ENCODE measurements at places on chromosomes 2 and 18.

DNA sequence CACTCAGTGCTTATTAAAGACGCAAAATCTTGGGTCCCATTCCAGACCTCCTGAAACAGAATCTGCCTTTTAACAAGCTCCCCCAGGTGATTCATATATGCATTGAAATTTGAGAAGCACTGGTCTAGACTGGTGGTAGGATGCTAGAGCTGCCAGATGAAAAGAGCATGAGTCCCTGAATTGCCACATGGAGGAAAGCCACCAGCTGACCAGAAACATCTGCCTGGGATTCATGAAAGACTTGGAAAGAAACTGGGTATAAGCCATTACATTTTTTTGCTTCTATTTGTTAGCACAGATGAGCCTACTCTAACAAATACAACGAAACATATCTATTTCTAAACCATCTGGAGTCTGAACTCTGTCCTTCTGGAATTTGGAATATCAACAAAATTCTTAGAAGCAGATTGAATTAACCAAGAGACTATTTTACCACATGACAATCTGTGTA, 228.9 kb downstream of the RBM43 start:
- DNase-seq = no peak

- no peak for DNase-seq
Measured at GRCh38 chr2:104164721-104165252, 689.1 kb upstream of the POU3F3 start.

- no peak for DNase-seq
Measured at GRCh38 chr2:9360701-9361100, 62.6 kb downstream of the ITGB1BP1 start.

DNA sequence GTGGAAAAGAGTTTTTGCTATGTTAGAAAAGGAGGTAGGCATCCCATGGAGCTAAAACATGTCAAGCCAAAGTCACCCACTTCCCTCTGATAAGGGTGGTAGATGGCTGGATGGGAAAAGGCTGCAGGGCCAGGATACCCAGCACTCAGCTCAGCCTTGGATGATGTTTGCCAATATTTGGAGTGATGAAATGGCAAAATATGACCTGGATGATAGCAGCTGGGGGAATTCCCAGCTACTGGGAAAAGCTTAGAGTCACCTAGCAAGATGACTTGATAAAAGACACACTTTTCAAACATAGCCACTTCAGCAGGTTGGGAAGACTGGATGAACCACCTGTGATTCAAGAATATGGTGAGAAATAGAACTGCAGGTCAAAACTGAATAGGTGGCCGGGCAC, 10.1 kb downstream of the RFX8 start:
- DNase-seq = no peak

GRCh38 chr2:202687276-202687675, 52.5 kb downstream of the FAM117B start:
- no peak for DNase-seq

- no peak for DNase-seq
Measured at GRCh38 chr2:126975671-126976655, 77.3 kb downstream of the TEX51 start.

- DNase-seq = no peak
Measured at GRCh38 chr2:3268705-3269029, 109.0 kb downstream of the EIPR1 start.

Measured in stimulated activated naive B cell treated with anti-CD40 and anti-IgM and Interleukin-4, amounts not matched to agents 10 μg/mL and 1 μg/mL and 100 μg/mL, for 72 hours (primary cell).